H4 (cell line): ENCODE measurements at places on chromosomes 1 and 21.
A peak's percentile ranks its signal among the peaks of the same experiment; 100 is the strongest.

DNA sequence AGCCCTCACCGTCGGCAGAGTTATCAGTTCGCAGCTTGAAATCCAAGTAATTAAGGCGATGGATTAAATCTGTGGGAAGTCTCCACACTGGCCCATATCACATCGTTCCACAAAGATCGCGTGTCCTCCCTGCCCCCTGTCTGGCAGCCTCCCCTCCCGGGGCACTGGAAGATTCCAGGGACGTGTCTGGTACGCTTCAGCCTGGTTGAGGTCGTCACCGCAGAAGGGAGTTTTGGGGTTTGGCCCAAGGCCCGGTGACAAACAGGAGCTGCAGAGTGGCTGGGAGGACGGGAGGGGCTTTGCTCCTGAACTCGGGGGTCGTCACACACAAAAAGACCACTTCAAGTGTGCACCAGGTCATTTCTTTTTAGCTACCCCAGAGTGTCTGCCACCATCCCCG, 51.1 kb downstream of the PRDM16 start:
- DNase-seq: no peak

DNA sequence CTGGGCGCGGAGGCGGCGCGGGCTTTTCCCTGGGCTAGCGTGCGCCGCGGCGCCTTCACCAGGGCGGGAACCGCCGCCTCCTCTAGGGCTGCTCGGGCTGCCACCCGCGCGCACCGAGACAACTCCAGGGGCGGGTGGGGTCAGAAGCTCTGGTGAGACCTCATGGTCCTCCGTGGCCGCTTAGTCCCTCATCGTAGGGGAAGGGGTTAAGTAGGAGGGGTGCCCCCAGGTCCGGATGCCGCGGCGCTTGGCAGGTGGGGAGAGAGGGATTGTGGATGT, 559 bp downstream of the SERTAD4 start:
- no peak for DNase-seq

GRCh38 chr1:227437495-227438008, 119.3 kb upstream of the CDC42BPA start:
- DNase-seq: peak; percentile 70

DNA sequence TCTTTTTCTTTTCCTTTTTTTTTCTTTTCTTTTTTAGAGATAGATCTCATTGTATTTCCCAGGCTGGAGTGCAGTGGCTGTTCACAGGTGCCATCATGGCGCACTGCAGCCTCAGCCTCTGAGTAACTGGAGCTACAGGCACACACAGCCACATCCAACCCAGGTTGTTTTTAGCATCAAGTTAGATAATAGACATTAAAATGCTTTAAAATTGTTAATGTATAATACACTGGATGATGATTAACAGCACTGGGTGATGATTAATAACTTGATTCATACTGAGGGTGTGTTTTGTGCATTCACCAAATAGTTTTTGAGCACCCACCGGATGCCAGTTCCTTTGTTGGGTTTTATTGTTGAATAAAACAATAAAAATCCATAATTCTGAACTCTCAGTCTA, 75.2 kb downstream of the BEND5 start:
- no peak for DNase-seq
